T-helper 17 cell (primary cell): ENCODE measurements at places on chromosomes 13 and 19.

- DNase-seq, result peak; percentile 64
Measured at GRCh38 chr13:99371956-99372355, 64.8 kb upstream of the GPR183 start.

DNA sequence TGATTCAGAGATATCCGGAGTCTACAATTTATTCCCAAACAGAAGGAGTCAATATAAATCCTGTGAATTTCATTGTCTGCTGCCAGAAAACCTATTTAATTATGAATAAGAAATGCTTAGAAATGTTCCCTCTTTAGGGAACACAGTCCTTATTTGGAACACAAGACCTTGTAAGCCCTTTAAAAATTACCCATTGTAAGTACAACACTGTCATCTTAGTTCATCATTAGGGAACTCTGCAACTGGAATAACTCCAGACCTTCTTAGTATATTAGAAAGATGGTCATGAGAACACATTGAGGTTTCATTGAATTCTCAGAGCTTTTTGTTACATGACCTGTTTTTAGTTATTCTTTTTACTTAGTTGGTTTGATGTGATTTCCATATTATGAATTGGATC, 548.5 kb upstream of the KLF12 start:
- no peak for DNase-seq

DNA sequence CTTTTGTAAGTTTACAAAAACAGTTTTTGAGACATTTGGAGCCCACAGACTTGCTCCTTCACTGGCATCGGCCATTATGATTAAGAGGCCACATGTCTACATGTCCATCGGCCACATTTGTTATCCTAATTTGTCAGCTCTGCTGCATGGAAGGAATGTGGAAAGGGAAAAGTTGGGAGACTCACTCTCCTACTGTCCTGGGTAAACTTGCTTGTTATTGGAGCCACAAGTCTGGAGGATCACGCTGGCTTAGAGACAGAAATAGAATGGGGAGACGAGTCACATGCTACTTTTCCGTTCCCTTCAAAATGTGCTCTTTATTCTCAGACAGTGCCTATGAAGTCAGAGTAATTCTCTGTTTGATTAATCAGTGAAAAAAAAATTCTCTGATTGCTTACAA, 741.2 kb upstream of the PCDH9 start:
- DNase-seq, result no peak

DNA sequence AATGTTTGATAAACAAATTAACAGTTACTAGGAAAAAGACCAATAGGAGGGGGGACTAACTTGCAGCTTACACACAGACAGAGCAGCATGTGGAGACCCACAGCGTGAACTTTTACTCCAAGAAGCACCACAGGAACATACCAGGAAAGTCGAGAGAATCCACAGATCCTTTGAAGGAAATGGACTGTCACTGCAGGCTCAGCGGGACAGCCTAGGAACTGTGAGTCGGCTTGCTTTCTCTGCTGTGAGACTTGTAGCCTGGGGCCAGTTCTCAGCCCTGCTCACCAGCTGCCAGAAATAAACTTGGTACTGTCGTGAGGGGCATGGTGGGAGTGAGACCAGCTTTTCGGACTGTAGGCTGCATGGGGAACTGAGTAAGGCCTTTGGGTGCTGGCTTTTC, 1211.5 kb downstream of the PCDH17 start:
- DNase-seq, result no peak

DNA sequence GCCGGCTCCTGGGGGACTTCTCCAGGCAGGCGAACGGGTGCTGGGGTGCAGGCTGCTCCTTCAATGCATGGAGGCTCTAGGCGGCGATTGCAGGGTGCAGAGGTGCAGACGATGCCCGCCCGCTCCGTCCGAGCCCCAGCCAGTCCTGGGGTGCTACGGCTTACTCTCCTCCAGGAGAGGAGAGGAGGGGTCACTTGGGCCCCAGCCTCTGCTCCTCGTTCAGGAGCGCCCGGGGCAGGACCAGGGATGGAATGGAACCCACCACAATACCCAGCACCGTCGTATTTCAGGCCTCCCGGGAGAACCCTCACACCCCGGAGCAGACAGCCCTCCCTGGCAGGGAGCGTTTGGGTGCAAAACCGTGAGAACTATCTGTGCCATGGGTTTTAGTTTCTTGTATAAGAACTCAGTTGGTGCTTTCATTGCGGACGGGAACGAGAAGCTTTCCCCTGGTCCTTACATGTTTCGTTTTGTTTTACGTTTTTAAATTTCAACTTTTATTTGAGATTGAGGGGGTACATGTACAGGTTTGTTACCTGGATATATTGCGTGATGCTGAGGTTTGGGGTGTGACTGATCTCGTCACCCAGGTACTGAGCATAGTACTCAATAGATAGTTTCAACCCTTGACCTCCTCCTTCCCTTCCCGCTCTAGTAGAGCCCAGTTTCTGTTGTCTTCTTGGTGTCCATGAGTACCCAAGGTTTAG, 46.8 kb downstream of the ARHGEF18 start:
- no peak for DNase-seq

DNA sequence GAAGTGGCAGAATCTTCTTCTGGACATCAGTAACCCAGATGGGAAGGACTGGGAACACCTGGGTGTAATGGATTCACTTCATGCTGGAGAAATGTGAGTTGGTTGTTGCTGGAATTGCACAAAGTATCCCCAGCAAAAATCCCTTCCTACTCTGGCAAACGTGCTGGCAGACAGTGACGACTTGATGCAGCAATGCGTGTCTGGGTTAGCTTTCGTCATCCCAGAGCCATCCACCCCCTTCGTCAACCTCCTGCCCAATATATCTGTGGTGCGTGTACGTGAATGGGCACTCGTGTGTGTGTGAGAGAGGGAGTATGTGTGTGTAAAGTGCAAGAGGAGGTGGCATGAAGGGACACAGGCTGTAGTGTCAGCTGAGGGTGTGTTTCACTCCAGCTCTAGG, 70.9 kb downstream of the TM9SF2 start:
- no peak for DNase-seq

- DNase-seq, result no peak
Measured at GRCh38 chr13:113951246-113951999, 22.5 kb downstream of the C13orf46 start.

GRCh38 chr13:114311908-114312307, 2.4 kb upstream of the CHAMP1 start:
- no peak for DNase-seq

DNA sequence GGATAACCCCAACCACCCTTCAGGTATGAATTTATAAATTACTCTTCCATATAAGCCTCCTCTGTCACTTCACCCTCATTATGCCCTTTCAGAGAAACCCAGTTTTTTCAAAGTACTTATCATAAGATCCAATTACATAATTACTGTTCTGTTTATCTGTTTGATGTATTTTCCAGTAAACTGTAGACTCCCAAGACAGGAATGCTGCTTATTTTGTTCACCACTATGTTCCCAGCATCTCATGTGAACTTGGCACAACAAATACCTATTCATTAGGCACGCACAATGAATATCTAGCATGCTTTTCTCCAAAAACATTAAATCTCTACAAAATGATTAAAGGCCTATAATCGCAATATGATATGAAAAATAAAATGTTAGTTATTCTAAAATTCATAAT, 13.2 kb downstream of the ENOX1 start:
- DNase-seq, result no peak

- no peak for DNase-seq
Measured at GRCh38 chr19:16579381-16579780, 7.2 kb upstream of the SLC35E1 start.

DNA sequence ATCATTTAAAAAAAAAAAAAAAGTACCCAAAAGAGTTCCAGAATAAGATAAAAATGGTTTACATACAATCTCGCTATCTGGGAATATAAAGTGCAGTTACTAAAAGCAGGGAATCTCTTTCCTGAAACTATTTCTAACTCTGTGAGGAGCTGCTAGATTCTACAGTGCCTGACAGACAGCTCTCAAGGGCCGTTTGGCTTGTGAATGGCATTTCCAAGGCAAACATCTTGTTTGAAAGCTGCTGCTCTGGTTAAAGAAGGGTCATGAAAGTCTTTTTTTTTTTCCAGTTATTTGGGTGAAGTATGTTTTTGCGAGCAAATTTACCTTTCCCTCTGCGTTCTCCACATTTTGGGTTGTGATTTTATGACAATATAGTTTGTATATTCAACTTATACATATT, 29.0 kb upstream of the CEACAM21 start:
- no peak for DNase-seq

DNA sequence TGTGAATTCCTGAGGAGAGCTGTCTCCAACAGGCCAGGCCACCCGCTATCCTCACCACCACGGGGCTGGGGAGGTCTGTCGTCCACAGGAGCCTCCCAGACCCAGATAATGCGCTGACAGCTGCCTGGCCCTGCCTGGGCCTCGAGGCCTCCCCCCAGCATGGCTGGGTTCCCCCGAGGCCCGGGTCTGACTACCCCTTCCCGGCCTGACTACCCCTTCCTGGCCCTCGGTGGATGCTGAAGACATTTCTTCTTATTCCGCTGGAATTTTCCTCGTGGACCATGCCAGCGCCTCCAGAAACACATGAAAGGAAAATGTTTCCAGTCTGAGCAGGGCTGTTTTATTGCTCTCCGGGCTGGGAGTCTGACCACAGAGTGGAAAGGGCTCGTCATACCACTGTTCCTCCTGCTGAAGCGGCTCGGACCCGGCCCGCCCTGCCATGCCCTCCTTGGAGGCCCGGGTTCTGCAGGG, 16.8 kb upstream of the COMP start:
- no peak for DNase-seq

GRCh38 chr13:44649104-44649428, 72.9 kb upstream of the TSC22D1 start:
- DNase-seq, result no peak

DNA sequence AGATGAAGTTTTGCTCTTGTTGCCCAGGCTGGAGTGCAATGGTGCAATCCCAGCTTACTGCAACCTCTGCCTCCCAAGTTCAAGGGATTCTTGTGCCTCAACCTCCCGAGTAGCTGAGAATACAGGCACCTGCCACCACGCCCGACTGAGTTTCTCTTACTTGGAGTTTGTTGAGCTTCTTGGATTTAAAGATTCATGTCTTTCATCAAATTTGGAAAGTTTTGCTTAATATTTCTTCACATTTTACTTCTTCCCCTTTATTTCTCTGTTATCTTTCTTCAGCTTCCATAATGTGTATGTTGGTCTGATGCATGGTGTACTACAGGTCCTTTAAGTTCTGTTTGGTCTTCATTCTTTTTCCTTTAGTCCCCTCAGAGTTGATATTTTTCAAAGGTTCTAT, 8.9 kb upstream of the ZNF560 start:
- no peak for DNase-seq

DNA sequence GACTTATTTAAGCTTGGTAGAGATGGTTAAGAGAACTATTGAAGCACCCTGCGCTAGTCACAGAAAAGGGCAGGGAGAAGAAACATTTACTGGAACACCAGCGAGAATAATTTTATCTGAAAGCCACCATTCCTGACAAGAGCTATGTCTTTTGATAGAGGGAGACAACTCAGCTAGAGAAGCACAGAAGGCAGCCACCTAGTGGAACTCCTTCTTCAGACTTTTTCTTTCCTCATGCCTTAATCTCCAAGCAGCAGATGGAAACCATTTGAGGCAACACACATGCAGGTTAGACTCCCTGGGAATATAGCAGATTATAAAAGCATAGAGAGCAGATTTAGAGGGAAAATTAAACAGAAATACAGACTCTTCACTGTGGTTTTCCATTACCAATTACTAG, 813.4 kb downstream of the SLITRK6 start:
- DNase-seq, result no peak

- no peak for DNase-seq
Measured at GRCh38 chr13:88925954-88926353, 1254.8 kb downstream of the SLITRK5 start.

GRCh38 chr19:38211151-38211591, 12.9 kb downstream of the DPF1 start:
- no peak for DNase-seq

DNA sequence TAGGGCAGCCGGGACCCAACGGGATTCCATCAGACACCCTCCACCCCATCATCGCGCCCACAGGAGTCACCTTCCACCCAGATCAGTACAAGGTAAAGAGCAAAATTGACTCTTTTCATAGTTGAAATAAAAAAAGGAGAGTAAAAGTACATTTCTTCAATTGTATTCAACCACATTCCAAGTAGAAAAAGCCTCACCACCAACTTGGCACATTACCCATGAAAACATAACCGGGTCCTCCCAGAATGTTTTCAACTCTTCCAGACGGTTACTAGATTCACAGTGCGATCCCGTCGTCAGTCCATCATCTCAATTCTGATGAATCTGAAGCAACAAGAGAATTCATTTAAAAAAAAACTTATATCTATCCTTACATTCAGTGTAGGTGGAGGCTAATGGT, 125.2 kb downstream of the RAB20 start:
- DNase-seq, result no peak

DNA sequence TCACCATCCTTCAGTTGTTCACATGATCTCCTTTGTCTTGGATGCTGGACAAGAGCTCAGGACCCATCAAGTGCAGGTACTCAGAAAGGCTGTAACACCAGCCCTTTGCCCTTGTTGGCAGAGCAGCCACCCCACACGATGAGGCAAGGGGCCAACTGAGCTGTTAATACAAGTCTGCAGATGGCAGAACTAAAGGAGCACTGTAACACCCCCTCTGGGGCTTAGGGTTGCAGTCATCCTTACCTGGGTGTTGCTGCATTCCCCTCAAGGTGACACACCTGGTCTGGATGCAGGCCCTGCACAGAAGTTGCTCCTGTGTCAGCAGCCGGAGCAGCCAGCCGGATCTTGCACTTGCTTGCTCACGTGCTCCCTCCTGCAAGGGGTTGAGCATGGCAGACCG, 52.0 kb downstream of the STARD13 start:
- DNase-seq, result no peak

DNA sequence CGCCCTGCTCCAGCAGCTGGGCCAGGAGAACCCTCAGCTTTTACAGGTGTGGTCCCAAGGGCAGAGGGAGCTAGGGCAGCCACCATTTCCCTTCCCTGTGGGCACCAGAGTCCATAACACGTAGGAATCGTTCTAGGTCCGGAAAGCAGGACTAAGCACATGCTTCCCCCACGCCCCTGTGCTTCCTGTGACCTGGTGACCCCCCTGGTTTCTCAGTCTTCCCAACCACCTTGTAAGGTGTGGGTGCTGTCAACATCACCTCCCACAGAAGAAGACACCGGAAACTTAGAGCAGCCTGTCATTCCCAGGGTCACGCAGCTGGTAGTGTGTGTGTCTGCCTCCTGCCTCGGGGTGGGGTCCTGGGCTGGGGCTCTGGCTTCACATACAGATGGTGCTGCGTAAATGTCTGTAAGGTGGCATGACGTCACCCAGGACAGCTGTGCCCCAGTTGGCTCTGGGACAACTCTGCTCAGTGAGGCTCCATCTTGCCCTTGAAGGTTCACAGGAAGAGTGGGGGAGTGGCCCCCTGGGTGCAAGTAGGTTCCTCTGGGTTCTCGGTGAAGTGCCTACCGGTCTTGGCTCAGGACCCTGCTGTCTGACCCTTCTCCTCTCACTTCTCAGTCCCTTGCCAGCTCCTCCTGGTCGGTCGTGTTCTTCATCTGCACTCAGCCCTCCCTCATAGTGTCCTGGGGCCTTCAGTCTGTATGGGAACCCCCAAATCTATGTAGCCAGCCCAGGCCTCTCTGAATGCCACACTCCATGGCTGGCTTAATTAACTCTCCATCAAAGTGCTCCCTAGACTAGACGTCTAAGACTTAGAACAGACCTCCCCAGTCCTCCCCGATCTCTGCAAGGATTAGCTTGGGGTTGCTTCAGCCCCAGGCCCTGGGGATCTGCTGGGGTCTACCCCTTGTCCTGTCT, 4.0 kb downstream of the RAD23A start:
- no peak for DNase-seq

GRCh38 chr13:113806104-113806471, 47.1 kb downstream of the TMEM255B start:
- no peak for DNase-seq
